Hematopoietic multipotent progenitor cell (in vitro differentiated cells): ENCODE measurements at places on chromosomes 4 and X.

DNA sequence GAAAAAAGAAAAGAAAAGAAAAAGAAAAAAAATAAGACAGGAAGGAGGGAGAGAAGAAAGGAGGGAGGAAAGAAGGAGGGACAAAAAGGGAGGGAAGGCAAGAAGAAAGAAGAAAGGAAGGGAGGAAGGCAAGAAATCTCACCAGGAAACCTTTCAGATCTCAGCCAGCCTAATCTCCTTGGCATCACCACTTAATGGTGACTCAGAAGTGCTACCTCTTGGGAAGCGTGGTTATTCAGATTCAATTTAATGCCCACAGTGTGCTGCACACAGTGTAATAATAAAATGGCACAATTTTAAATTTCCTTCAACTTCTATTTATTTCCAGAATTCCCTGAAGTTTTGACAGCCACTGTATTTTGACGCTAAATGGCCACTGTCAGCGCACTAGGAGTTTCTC is 50.3 kb downstream of the DKK2 start:
- DNase-seq, result no peak

GRCh38 chr4:8744083-8744805 is 127.4 kb downstream of the HMX1 start:
- DNase-seq, result no peak

DNA sequence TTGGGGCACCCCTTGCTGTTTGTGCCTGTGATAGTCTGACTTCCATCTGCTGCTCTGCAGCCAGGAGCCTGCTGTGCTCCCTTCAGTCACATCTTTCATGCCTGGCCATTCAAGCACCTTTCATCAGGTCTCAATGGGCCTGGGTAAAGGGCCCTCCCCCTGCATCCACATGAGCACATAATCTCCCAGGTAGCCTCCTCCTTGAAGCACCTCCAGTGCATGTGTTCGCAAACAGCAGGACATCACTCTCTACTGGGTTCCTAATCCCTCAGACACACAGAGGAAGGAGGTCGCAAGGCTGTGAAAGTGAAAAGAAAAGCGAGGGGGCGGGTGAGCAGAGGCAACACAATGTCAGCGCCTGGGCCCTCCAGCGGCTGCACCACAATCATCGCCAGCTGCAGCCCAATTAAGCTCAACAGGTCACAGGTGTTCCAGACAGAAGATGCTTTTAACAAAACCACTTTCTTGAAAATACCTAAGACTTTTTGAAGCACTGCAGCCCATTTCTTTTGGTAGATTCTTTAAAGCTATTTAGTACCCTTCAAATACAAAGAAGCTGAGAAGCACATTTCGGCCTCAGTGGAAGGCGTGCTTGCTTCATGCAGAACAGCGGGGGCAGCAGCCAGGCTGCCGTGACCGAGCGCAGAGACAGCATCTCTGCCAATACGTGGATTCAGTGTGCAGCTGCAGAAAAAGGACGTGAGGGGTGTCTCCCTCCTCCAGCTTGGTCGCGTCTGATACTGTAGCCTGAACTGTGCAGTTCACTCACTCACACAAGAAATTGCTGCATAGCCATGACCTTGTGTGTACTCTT is 92.2 kb upstream of the SPRY1 start:
- DNase-seq, result no peak

DNA sequence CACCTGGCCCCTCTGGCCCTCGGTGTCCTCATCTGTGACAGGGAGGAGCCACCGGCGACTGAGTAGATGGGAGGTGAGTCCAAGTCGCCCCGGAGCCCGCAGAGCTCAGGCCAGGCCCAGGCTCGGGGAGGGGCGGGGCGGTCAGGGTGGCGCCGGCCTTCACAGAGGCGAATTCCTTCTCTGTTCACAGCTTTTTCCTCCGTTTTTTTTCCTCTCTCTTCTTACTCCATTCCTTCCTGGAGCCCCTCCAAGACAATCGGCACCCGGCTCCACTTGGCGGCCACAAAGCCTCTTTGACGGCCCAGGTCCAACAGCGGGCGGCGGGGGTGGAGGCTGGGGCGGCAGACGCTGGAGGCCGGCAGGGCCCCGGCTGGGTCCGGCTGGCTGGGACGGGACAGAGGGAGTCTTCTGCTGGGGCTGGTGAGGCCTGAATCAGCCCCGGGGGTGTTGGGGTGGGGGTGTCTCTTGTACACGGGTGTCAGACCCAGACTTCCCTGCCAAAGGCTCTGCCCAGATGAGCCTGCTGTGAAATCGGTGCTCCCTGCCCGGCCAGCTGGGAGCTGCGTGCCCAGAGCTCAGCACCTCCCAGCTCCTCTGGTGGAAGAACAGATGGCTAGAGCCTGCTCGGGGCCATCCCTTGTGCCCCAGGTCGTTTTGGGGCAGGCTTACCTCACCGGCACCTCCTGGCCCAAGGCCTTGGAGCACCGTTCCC is 22.6 kb downstream of the FGFRL1 start:
- DNase-seq, result no peak

- DNase-seq, result no peak
These were observed 184.3 kb downstream of the HS6ST2 start for GRCh38 chrX:132774010-132774714.

GRCh38 chrX:95040104-95040503 is 1366.1 kb downstream of the FAM133A start:
- DNase-seq, result no peak

DNA sequence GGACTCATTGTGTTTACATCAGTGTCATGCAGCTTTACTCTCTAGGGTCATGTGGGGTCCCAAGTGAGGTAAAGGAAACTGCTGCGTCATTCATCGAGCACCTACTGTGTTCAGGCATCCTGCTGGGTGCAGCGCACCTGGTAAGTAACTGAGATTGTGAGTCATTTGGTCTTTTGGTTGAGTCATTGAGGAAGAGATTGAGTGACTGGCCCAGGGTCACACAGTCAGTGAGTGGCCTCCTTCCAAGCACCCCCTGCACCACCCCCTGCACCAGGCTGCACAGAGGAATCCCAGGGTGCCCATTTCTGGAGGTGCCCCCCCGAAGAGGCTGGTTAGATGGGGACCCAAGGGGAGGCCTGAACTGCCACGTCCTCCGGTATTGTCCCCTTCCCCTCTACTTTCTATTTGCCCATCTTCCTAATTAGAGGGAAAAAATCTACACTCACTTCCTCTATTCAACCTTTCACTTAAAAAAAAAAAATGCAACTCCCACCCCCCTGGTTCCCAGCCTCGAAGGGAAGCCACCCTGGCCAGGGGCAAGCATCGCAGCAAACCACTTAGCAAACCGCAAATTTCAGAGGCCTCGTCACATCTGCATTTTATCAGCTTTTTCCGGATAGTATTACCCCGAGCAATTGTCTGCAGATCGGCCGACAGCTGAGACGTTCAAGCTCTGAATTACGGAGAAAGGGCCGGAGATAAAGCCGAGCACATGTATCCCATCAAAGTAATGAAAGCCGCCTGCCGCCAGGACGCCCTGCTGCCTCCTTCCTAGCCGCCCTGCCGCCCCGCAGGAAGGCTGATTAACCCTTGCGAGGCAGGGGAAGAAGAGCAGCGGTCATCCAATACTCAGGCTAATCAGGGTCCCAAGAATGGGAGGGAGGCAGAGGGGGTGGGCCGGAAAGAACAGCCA is 96.3 kb upstream of the MSX1 start:
- DNase-seq, result no peak

DNA sequence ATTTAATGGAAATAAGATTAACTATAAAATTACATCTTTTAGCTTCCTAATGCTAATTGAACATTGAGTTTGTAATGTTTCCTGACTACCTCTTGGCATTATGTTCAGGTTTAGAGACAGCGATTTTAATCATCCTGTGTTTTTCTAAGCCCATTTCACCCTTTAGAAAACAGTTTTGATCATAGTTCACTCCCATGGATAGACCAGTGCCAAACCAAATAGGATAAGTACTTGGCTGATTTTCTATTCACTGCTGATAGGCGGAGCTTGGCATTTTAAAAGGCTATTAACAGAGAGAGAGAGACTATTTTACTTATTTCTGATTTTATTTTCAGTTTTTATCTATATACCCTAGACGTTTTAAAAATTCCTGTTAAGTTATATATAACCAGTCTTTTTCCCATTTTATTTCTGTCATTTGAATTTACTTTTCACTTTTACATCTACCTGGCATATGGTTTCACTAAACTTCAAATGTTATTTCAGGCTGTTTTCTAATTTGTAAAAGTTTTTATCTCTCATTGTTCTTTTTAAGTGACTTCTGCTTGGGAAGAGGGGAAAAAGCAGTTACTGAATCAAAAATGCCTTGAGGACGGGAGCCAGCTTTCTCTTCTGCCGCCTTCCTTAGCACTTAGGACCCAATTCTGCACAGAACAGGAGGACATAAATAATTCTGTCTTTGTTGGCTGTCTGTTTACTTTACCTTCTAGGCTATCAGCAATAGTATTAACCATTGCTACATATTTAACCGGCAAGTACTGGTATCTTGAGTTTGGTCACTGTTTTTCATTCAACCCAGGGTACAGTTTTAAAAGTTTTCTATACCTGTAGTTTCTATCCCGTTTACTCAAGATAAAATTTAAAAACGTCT is 46.4 kb downstream of the SGMS2 start:
- no peak for DNase-seq

DNA sequence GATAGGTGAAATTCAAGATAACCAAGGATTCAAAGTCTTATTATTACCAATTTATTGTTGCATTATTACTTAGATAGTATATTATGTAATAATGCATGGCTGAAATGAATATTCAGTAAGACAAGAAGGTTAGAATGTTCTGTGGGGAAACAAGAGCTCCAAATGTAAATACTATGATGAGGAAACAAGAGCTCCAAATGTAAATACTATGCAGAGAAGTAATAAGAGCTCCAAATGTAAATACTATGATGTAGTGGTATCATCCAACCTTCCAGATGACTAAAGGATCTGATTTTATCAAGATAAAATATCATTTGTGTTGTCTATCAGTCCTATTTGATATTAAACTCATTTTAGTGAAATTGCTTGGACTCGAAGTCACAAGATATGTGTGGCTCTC is 82.2 kb upstream of the PCDH18 start:
- DNase-seq, result no peak

- DNase-seq, result no peak
These were observed 205.6 kb upstream of the S100G start for GRCh38 chrX:16444353-16444752.

DNA sequence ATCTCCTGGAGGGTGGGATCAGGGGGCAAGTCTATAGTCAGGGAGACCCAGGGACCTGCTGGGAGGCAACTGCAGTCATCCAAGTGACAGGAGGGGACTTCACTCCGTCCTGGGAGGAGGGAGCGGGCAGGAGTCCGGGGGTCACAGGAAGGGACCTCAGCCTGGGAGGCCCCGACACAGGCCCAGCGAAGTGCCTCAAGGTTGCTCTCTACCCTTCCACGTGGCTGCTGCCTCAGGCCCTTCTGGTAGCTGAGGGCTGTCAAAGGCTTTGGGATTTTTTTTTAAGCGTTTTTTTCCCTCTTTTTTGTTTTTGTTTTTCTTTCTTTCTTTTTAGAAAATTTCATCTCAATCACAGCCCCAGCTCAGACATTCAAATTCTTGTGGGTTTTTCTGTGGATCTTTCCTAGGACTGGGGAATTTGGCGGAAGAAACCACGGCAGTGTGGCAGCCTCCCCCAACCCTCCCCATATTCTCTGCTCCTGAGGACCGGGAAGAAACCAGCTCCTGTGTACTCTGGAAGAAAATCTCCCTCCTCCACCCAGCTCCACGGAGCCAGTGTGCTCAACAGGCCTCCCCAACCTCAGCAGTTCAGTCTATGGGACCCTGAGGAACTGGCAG is 1.4 kb upstream of the HAUS7 start:
- no peak for DNase-seq

DNA sequence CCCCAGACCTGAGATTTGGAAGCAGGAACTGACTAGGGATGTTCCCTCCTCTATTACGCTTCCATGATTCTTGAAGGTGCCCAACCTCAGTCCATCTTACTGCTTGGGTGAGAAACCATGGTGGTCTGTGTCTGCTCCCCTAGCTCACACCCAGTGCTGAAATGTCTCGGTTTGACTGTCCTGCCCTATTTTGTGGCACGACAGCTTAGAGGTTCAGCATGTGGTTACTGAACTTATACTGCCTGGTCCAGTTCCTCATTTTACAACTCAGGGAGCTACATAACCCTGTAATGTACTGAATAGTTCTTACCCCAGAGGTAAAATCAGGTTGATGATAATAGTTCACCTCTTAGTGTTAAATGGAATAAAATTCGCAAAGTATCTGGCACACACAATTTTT is 203.1 kb downstream of the RBM46 start:
- DNase-seq, result no peak

- no peak for DNase-seq
These were observed 99.4 kb upstream of the SPANXC start for GRCh38 chrX:141341743-141342142.

DNA sequence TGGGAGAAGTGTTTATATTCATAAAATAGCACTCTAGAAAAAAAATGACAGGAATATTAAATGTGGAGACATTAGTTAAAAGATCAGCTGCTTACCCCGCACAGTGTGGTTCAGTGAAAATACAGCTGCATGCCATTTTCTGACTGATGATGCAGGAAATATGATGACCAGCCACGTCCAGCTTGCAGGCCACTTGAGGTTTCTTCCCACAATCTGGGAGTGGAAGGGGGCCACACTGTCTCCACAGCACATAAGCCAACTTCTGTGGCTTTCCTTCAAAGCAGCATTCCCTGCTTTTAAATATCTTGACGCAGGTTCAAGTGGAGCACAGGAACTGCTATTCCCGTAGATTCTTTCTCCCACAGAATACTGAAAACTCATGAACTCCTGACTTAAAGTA is 173.4 kb upstream of the GALNT7 start:
- DNase-seq, result no peak

GRCh38 chr4:5387457-5387856 is 320.9 kb downstream of the EVC2 start:
- DNase-seq, result no peak

- no peak for DNase-seq
These were observed 12.6 kb downstream of the ADD1 start for GRCh38 chr4:2856266-2856665.

GRCh38 chr4:146269228-146269653 is 54.9 kb downstream of the REELD1 start:
- DNase-seq, result no peak

DNA sequence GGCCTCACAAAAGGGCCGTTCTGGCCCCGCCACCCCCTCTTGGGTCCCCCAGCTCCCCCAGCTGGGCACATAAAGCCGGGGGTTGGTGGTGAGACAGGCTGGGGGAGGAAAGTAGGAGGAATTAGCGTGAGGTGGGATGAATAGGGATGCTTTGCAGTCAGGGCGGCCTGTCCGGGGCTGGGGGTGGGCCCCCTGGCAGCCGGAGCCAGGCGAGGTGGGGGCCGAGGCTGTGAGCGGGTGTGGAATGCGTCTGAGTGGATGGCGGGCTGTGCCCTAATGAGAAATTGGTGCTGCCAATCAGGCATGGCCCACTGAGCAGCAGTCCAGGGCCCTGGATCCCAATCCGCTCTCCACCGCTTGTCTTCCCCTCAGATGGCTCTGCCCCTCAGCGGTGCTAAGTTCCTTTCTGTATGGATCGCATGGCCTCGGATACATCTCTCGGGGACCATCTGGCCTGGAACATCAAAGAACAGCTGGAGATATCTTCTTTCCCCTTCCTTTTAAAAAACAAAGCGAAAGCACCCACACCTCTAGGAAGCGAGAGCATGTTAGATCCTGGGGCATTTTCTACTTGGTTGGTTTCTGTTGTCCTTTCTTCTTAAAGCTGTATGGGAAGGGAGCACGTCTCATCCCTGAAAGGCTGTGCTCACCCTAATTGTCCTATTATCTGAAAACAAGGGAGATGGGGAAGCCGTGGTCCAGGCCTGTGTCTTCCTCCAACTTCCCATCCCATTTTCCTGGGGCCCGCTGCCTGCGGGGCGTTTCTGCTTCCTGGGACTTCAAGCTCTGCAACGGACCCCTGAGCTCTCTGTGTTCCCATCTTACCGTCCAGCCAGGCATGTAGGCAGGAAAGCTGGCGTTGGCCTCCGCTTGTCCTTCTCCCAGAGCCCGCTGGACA is 106.9 kb downstream of the SORCS2 start:
- DNase-seq, result no peak

- DNase-seq, result no peak
These were observed 22.0 kb downstream of the DNAAF6 start for GRCh38 chrX:107228486-107228819.
